Right lung (tissue), 10 donors: ENCODE measurements at places on chromosomes 2 and 18. TPM values are rescaled to one million over a fixed set of nuclear protein-coding genes. Genes with fewer than 3 reads are reported as not detected.

SOCS6 gene
- polyA plus RNA-seq = 23.2 TPM

DNA sequence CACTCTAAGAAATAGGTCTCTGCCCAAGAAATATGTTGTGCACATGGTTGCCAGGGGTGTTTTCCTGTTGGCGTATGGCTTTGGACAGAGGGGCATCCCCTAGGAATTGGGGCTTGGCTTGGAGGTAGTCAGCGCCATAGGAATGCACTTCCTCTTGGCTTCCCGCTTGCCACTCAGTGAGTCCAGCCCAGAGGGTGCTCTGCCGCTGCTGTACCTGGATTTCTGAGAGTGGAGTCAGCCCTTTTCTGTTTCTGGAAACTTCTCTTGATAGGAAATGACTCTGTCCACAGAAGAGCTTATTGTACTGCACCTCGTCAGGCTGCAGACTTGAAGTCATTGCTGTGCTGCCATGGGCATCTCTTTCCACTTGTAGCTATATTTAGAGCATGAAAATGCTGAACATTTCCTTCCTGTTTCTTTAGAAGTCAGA, 116.7 kb upstream of the MGAT5 start:
- no peak for DNase-seq

- no peak for DNase-seq
These were observed 28.2 kb upstream of the TNP1 start for GRCh38 chr2:216888081-216888480.

GRCh38 chr2:19554520-19554919, 196.1 kb upstream of the OSR1 start:
- no peak for DNase-seq

POTEC gene
- polyA plus RNA-seq = 0.03 TPM

DNA sequence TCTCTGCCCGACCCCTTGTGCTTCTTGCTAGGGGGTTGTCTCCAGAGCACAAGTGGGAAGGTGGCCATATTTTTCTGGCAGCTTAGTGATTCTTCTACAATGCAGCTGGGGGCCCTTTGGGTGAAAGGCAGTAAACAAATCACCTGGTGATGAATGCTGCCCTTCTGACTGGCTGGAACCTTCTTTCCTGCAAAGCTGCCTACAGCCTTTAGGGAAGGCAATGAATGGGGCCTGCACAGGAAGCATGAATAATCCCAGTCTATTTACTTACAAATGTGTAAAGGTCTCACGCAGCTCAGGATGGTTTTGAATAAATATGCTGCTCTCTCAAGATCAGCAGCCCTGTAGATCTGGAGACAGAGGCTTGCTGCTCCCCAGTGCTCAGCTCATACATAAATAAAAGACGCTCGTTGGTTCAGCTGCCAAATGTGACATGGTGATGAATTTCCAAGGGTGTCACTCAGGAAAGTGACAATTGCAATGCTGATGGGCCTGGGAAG, 289.2 kb downstream of the TDRD15 start:
- no peak for DNase-seq

DNA sequence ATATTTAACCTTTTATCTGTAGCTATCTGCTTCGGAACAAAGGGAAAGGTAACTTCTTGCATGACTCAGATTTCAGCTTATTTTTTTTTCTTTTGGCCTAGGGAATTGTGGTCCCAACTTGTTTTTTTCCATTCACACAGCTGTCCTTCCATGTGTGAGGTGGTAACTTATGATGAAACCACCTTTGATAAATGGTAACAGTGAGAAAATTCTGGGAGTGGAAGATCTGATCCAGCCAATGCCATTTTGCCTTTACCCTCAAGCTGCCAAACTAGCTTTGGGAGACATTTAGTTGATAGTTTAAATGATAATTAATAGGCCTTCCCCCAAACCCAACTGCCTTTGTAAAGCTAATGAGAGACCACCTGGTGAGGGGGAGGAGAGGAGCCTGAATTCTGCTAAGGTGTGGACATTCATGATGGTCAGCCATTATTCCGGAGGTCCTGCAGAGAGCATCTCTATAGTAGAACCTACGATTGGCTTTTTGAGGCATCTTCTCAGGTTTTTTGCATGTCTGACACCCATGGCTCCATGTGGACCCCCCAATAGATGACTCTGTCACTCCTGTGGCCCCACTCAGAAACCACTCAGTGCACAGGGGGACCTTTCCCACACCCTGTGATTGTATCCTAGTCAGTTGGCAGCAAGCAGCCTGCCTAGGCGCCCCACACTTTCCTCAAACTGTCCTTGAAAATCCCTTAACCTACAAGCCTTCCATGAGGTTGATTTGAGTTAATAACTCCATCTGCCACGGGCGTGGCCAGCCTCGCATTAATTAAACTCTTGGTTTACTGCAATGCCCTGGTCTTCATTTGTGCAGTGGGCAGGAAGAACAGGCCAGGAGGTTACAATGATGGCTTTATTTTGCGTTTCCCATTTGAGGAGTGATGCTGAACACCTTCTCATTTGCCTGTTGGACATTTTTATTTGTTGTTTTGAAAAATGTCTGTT, 263.5 kb upstream of the PXDN start:
- DNase-seq = no peak

- no peak for DNase-seq
These were observed 113.8 kb upstream of the RGPD4 start for GRCh38 chr2:107712857-107713256.

DNA sequence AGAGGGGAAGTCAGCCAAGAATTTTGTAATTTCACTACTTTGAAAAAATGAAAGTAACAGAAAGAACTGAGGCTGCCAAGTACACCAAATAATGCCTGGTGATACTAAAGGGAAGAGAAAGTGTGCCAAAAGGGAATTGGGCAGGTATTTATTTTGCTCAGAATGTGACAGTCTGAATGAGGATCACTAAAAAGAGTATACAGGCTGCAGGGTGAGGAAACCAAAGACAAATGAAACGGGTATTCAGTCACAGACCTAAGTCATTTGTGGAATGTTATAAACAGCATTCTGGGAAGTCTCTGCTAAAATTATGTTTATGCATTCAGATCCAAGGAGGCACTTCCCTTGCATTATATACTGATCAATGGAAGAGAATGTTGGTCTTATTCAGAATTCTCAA, 418.6 kb upstream of the SLC39A10 start:
- peak; percentile 12 for DNase-seq

GRCh38 chr2:209388446-209389037, 35.3 kb upstream of the MAP2 start:
- no peak for DNase-seq

GRCh38 chr2:78644854-78645253, 380.6 kb upstream of the REG3G start:
- DNase-seq = no peak

SRD5A2 gene
- polyA plus RNA-seq = 0.05 TPM

GRCh38 chr18:61922435-61922834, 29.6 kb upstream of the RNF152 start:
- no peak for DNase-seq

DNA sequence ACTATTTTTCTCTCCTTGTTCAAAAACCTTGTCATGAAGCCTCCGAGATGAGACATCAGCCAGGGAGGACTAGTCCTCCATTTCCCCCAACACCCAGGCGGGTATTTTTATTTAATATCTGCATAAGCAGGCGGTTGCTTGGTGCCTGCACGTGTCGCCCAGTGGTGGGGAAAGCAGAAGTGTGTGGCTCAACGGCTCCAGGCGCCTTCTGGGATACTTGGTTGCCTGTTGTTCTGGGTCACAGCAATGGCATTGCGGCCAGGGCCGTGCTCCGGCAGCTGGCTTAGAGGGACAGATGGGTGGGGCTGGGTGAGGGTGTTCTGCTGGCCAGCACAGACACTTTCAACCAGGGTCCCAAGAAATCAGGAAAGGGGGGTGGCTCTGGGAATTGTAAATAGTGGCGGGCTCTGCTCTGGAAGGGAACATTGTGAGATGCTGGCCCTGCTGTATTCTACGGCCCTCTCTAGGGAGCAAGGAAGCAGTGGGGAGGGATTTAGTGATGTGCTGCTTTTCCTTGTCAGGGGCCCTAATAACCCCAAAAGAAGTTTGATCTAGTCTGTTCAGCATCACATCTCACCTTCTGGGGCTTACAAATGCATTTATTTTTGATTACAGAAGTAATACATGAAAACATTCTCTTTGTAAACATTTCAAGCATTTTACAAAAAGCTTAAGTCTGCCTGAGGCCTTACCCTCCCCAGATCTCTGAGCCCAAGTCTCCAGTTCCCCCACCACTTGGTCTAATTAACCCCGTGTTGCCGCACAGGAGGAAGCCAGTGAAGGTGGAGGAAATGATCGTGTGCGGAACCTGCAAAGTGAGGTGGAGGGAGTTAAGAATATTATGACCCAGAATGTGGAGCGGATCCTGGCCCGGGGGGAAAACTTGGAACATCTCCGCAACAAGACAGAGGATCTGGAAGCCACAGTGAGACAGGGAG, 1.1 kb downstream of the VAMP8 start:
- DNase-seq = no peak

DNA sequence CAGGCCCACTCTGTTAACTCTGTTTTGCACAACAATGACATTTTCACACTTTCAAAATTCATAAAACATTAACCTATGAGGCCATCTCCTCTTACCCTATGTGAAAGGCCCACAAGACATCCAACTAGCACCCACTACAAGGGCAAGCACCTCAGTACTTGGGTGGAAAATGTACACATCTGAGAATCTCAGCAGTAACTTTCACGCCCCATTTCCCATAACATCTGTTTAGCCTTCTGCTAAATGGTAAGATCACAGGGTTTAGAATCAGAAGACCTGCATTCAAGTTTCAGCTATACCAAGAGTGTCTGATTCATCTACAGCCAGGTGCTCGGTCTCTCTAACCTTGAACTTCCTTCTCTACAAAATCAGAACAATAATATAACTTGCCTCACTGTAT, 89.2 kb downstream of the SP100 start:
- no peak for DNase-seq

GRCh38 chr2:45780541-45781463, 129.3 kb downstream of the PRKCE start:
- no peak for DNase-seq

CYTIP gene
- polyA plus RNA-seq = 1.6 TPM

CNTNAP5 gene
- polyA plus RNA-seq = not detected

DNA sequence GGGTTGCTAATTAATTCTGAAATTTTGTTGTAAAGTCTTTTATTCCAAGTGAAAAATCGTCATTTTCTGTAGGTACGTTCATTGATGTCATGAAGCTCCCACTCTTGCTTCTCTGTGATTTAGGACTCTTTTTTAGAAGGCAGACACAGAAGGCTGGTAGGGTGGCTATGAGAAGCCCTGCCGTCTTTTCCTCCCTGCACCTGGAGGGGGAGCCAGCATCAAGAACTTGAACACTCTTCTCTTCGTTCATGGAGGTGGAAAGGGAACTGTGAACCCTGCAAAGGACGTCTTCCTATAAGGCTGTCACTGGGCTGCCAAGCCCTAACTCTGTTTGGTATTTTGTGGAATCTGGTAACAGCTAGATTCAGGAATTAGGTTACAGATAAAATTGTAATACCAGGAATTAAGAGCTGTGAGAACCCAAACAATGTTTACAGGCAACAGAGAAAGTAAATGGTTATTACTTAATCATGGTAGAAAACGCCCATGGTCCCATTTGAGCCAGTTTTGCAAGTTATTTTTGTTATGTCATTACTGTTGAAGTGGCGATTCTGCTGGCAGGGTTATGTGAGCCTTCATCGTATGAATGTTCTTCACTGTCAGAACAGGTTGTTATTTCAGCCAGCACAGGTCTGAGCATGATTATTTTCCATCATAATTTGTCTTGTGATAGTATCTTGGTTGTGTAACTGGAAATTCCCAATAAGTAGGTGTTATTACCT, 112.2 kb downstream of the OSBPL6 start:
- no peak for DNase-seq

DNA sequence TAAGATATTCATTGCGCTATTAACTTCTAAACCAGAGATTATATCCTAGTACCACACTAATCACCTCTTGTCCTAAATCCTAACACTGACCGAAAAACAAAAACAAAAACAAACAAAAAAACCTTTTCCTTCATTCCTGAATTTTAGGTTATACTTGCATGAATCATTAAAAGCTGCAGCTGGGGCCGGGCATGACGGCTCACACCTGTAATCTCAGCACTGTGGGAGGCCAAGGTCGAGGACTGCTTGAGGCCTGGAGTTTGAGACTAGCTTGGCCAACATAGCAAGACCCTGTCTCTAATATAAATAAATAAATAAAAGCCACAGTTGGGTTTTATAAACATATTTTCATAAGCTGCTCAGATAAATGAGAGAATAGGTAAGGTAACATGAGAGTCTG, 60.0 kb downstream of the GDF7 start:
- no peak for DNase-seq

GRCh38 chr2:36371928-36372391, 16.4 kb downstream of the CRIM1 start:
- no peak for DNase-seq

- no peak for DNase-seq
These were observed 97.2 kb downstream of the SMAD7 start for GRCh38 chr18:48853588-48853987.

- DNase-seq = no peak
These were observed 30.6 kb upstream of the EPG5 start for GRCh38 chr18:45997700-45998151.

DNA sequence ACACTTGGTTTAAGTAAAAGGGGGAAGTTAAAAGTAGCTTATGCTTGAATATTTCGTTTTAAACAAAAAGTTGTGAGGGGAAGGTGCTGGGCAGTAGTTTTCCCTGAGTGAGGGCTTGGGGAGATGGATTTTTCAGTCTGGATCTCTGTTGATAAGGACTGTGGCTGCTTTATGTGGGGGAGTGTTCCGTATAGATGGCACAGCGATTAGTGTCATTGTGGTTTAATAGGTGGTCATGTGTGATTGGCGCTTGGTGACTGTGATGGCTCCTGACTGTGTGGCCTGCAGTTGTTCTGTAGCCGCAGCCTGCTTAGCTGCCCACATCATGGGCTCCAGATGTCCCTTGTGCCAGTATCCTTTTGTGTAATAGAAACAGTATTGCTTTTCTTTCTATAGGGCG, 156.2 kb downstream of the WDSUB1 start:
- no peak for DNase-seq

CDH19 gene
- polyA plus RNA-seq = 0.12 TPM

MAP3K19 gene
- 3.4 TPM for polyA plus RNA-seq

DNA sequence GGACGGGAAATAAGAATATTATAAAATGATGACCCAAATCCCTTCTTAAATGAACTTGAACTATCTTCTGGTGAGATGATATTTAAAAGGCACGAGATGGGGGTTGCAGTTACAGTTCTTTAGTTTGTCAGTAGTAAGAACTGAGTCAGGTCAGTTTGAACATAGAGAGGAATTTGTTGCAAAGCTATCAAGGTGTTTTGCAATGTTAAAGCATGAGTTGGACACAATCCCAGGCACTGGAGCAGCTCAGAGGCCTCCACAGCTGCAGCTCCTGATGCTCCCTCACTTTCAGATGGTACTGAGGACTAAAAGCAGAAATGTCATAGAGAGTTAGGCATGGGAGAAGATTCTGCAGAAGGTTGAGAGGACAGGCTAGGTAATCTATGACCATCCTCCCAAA, 236.0 kb downstream of the BCL2 start:
- no peak for DNase-seq

ASXL3 gene
- polyA plus RNA-seq = 5.6 TPM
